ENCODE measurements at places on chromosomes 3 and 15. TPM values are rescaled to one million over a fixed set of nuclear protein-coding genes. Genes with fewer than 3 reads are reported as not detected.

The PDZRN3 gene
- not detected for total RNA-seq

The DAZL gene
- not detected for total RNA-seq

The CACNA2D3 gene
- not detected for total RNA-seq

The CEP19 gene
- 2.7 TPM for total RNA-seq

The SLC9A9 gene
- total RNA-seq = 0.22 TPM

The APBA2 gene
- 16.3 TPM for total RNA-seq

The PLSCR5 gene
- total RNA-seq = not detected

The FSTL1 gene
- 69.0 TPM for total RNA-seq

The CCR4 gene
- total RNA-seq = not detected

The GOLGA6A gene
- 0.09 TPM for total RNA-seq

The ROBO2 gene
- not detected for total RNA-seq

All from A549 treated with GW870086 at 1 μM for 4 hours (cell line).